ENCODE measurements at places on chromosomes 3 and 15.

- no peak for DNase-seq
Measured at GRCh38 chr15:40407330-40407990, 1.9 kb downstream of the IVD start.

DNA sequence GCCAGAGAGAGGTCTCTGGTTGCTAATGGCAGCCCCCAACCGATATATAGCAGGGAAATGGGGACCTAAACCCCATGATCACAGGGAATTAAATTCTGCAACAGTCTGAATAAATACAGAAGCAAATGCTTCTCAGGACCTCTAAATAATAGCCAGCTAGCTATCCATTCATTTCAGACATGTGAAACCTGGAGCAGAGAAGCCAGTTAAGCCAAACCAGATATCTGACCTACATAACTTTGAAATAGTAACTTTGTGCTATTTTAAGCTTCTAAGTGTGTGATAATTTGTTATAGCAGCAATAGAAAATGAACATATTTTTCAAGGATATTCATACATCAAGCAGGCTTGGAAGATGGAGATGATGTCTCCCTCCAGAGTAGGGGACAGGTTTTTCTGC lies 1062.9 kb upstream of the CADM2 start:
- no peak for DNase-seq

- no peak for DNase-seq
Measured at GRCh38 chr3:66467996-66468735, 32.7 kb downstream of the LRIG1 start.

DNA sequence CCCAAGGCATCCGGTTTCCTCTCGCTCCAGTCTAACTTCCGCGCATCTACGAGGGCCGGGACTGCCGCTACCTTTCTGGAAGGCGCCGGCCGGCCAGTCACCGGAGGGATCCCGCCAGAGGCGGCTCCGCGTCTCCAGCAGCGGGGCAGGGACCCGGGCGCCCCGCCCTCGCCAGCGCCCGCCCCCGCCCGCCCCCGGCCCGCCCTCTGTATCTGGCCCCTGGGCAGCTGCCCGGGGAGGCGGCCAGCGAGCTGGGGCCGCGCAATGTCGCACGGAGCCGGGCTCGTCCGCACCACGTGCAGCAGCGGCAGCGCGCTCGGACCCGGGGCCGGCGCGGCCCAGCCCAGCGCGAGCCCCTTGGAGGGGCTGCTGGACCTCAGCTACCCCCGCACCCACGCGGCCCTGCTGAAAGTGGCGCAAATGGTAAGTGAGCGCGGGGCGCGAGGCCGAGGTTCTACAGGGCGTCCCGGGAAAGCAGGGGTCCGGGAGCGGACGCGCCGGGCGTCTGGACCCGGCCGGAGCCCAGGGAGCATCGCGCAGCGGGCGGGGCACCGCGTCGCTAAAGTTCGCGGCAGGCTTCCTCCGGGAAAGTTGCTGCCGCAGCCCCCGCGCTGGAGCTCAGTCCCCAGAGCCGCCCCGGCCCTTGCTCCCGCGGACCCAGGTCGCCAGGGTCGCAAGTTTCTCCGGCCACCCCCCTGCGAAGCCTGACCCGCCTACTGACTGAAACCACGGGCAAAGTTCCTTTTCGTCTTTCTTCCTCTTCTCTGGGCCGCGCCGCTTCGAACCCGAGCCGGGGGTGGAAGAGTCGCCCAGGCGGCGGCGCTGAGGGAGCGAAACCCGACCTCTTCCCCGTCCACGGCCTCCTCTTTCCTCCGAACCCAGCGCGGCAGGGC lies at the start of gene CMTM7:
CMTM7 (plus strand) TSS at position 211 of the 893 bp plus-strand sequence; CDS start at position 265, 54 bp downstream.
- peak; percentile 63 for DNase-seq

GRCh38 chr15:67125589-67126502 lies 60.4 kb downstream of the SMAD3 start:
- no peak for DNase-seq

DNA sequence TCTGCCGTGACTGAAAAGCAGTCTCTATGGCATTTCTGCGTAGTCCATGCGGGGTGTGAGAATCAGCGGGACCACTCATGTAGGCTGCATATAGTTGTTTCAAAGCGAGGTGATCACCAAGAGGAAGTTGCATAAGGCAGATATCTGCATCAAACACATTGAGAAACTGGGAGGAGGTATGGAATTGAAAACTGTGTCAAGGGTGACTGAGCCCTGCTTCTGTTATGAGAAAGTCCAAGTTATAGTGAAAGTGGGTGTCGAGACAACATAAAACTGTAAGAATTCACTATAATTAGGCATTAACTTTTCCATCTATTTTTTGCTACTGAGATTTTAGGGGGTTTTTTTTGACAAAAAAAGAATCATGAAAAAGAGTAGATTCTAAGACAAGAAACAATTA lies 109.3 kb downstream of the ZIC1 start:
- DNase-seq: no peak

DNA sequence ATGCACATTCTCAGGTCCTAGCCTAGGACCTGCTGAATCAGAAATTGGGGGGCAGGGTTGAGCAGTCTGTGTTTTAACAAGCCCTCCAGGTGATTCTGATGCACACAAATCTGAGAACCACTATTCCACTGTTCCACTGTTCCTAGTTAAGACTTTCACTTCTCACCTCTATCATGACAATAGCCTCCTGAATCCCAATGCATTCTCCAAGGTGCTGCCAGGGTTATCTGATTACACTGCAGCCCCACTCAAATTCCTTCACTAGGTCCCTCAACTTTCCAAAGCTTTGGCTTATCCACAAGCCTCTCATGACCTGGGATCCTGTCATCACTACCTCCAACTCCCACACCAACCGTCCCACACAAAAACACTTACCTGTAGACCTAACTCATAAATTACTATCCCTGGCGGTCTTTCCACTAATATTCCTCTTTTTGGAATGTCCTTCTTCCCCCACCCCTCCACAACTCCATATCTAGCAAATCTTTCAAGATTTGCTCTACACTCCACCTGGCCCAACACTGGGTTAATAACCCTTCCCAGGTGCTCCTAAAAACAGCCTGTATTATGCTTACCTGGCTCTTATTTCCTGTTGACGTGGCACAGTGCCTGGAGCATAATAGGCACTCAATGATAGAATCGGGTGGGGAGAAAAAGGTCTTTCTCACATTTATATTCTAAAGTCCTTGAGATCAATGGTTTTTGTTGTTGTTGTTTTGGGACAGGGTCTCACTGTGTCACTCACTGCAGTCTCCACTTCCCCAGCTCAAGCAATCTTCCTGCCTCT lies 27.2 kb downstream of the TBL1XR1 start:
- DNase-seq: no peak

DNA sequence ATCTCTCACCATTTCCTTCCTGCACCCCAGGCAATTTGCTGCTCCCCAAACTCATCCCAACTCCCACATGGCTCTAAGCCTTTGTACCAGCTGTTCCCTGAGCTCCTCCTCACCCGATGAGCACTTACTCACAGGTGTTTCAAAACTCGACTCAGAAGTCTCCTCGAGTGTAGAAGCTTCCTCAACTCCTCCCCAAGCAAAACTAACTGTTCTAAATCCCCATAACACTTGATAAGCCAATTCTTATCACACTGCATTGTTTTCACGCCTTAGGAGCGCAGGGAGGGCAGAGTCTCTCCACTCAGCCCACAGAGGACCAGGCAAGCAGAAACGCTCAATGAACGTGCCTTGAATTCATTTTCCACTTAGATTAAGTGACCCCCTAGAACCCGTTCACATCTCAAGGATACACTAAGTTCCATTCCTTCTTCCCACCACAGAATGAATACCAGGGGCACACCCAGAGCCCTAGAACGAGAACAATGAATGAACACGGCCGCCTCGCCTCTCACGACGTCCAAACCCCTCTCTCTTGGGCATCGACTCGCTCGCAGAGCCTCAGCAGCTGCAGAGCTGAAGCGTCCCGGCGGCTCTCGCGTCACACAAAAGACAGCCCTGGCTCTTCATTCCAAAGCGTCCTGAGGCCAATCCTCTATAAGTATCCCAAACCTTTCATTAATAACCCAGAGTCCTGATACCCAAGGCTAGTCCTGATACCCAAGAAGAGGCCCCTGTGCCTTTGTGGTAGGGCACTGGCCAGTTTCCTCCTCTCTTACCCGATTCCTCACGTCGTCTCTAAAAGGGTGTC lies 1.1 kb downstream of the RAF1 start:
- DNase-seq: peak; percentile 23

DNA sequence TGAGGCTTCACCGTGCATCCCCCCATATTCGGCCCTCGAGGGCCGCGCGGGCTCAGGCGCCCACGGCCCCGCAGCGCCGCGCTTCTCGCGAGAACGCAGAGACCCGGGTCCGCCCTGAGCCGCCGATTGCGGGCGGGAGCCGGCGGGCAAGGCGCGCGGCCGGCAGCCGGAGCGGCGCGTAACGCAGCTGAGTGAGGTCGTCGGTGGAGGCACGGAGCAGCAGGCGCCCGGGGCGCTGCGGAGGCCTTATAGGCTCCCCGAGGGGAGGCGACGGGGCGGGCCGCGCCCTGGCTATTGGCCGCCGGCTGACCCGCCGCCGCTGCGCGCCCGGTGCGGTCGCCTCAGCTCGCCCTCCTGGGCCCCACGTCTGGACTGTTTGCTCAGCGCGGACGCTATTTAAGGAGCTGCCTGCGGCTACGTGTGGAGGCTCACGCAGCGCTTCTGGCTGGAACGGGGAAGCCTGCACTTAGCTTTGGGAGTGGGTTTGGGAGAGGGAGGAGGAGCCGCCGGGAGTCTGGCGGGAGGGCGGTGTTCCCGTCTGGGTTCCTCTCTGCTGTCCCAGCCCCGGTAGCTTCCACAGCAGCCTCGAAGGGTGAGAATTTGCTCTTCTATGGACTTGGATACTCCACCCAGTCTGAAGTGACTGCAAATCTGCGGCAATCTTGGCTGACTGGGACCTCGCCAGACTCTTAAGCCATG lies at the start of gene PLOD2:
PLOD2 (minus strand) TSS at position 221 of the 699 bp plus-strand sequence; CDS start at position 26, 195 bp downstream.
- no peak for DNase-seq

- DNase-seq: no peak
Measured at GRCh38 chr3:165775824-165776223, 61.4 kb downstream of the BCHE start.

DNA sequence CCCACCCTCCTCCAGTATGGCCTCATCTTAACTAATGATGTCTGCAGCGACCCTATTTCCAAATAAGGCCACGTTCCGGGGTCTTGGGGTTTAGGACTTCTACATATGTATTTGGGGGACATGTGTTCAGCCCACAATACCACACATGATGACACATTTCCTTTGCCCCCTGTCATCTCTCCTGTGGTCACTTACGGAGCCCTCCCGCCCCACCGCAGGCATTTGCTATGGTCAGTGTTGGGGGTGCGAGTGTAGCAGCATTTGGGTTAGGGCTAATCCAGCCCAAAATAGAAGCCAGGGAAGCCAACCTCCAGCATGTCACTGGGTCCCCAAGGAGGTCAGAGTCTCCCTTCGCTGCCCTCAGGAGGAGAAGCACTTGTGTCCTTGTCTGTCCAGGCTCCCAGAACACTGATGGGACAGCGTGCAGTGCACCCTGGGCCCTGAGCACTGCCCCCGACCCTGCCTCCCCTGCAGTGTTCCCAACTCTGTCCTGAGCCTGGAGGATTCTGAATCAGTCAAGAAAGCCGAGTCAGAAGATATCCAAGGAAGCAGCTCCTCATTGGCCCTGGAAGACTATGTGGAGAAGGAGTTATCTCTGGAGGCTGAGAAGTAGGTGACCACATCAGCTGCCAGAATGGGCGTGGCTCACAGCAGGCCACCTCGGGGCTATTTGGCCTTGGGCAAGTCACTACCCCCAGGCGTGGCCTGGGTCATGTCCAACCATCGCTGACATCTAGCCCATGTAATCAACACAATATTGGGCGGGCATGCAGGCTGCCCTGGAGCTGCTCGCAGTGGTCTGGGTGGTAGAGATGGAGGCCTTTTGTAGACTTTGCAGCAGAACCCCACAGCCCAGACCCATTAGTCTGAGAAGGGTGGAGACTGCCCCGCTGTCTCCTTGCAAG lies 46.9 kb upstream of the FGD5 start:
- DNase-seq: no peak

GRCh38 chr3:128404276-128405068 lies 62.2 kb downstream of the DNAJB8 start:
- no peak for DNase-seq

GRCh38 chr3:88028876-88029275 lies 29.9 kb downstream of the CGGBP1 start:
- no peak for DNase-seq

- no peak for DNase-seq
Measured at GRCh38 chr3:173639098-173639497, 241.6 kb downstream of the NLGN1 start.

GRCh38 chr3:197028728-197029510 lies 698 bp downstream of the MELTF start:
- DNase-seq: peak; percentile 10

DNA sequence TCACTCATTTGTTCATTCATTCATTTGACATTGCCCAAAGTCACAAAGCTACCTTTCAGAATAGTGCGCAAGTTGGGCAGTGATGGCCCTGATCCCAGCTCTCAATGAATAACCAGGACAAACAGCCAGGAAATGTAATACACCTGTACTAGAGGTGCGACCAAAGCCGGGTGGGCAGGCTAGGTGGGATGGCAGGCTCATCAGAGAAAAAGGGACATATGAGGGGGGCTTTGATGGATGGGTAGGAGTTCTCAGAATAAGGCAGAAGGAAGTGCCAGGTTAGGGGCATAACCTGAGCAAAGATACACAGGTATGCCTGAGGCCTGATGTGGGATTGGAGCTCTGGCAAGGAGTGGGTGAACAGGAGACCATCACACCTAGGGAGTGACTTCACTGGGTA lies 53.4 kb upstream of the SMAD6 start:
- no peak for DNase-seq

DNA sequence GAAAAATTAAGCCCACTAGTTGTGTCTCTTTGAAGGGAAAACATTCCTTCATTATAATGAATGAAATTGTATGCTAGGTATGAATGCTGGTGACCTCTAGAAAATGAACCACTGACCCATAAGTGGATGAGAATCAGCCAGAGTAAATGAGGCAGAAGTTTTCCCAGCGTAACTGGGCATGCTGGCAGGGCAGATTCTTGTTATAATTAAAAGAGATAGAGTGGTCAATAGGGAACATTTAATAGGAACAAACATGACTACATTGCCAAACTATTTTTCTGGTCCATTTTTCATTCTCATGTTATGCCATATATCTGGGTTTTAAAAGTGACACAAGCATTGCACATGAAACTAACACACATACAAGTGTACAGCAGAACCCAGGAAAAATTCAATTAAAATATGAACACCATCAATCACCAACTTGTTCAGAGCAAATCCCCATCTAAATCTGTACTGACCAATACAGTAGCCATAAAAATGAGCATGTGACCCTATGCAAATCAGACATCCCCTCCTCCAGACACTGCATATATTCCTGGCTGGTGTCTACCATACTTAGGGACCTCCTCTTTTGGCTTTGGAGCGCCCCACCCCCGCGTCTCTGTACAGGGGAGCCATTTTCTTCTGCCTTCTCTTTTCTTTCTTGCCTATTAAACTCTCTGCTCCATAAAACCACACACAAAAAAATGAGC lies 4.0 kb downstream of the CLRN1 start:
- no peak for DNase-seq

Measured in CD4-positive, alpha-beta T cell treated with Interleukin-1 beta for 1 hour (primary cell).